ENCODE measurements at places on chromosomes 7 and 10.

DNA sequence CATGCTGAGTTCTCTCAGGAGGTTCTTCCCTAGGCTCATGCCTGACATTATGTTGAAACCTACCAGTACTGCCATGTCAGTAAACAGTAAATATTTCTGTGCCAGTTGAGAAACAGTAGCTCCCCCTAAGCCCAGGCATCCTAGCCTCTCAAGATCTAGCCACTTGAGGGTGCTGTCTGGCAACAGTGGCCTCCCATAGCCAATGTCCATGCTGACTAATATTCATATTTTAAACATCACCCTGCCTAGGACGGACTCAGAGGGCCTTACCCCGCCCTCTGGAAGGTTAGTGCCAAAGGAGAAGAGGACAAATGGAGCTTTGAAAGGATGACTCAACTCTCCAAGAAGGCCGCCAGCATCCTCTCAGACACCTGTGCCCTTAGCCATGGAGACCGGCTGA is 7.7 kb downstream of the ACSM6 start:
- DNase-seq, result no peak

DNA sequence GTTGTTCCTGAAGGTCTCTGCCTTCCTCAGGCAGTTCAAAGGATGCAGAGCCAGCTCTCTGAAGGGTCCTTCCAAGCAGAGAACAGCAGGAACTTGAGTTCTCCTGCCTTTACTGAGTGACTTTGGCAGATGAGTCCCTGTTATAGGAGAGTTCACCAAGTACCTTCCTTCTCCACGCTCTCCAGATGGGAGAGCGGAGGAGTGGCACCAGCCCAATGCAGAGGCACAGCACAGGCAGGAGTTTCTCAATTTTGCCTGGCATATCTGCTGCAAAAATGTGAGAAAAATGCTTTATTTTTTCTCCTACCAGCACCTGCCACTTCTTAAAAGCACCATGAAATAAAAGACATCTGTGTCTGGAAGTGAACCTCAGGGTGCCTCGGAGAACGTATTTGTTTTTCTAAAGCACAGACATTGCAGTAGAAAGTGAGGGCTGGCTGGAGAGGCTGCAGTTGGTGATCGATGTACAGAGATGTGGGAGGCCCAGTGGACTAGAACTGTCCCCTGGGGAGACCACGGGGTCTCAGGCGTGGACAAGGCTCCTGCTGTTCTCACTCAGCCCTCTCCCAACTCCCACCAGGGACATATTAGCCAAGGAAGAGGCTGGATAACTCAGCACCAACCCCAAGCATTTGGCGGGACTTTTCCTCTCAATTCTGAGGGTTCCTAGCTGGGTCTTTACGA is 174.5 kb downstream of the WDR37 start:
- DNase-seq, result no peak

GRCh38 chr7:98222533-98223195 is 11.4 kb downstream of the BHLHA15 start:
- DNase-seq, result no peak

DNA sequence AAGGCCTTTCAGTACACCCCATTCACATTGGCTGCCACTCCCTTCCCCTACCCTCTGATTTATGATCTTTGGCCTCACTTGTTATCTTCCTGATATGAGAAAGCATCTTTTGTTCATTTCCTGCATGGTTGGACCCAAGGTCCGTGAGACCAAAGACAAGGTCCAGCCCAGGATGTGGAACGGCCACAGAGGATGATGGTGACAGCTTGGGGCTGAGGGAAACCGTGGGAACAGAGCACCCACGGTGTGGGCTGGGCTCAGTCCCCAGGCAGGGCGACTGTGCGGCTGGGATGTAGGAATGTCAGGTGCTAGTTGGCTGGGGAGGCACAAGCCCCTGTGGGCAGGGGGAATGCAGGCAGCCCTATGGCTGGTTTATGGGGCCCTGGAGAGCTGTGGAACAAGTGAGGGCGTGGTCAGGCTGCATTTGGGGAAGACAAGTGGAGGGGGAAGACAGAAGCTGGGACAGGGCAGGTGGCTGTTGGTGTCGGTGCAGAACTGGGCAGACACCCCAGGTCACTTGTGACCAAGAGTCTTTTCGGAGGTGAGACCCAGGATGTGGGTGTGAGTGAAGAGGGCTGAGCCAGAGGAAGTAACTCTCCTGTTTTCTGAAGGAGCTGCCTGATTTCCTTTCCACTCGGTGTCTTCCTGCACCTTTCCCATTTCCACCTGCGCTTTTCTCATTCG is 51.7 kb upstream of the IGFBP3 start:
- no peak for DNase-seq

DNA sequence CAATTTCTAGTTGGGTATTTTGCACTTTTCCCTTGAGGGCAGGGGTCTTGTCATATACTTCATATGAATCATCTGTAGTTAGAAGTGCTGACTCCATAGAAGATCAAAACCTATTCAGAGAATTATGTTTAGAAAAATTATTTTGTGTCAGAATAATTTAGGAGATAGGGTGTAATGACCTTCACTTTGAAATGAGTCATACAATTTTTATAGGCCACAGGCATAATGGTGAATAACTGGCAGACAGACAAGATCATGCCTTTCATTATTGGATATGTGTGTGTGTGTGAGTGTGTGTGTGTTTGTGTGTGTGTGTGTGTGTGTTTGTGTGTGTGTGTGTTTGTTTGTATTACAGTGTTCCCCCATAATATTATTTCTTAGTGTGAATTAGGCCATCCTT is 523.0 kb downstream of the ANKRD7 start:
- DNase-seq, result no peak

GRCh38 chr10:129785536-129785981 is 178.5 kb downstream of the EBF3 start:
- no peak for DNase-seq

GRCh38 chr7:45459476-45459875 is 114.7 kb upstream of the ADCY1 start:
- DNase-seq, result no peak

DNA sequence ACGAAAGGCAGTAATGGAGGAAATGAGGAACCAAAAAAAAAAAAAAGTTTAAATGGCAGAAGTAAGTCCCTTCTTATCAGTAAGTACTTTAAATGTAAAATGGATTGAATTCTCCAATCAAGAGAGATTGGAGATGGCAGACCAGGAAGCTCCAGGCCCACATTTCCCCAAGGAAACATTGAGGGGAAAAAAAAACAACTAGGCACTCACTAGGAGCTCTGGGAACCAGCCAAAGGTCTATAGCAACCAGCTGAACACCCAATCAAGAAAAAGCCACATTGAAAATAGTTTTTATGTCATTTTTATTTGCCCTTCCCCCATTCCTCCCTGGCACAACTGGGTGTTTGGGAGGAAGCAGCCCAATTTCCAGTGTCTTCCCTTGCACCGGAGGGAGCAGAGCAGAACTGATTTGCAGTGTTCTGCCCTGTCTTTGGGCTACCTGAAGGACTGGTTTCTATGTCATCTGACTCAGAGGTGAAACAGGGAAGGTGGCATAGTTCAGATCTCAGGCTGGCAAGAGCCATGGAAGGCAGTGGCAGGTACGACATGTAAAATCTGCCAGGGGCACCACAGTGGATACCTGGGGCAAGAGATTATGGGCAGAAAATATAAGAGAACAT is 121.9 kb downstream of the SMURF1 start:
- no peak for DNase-seq

DNA sequence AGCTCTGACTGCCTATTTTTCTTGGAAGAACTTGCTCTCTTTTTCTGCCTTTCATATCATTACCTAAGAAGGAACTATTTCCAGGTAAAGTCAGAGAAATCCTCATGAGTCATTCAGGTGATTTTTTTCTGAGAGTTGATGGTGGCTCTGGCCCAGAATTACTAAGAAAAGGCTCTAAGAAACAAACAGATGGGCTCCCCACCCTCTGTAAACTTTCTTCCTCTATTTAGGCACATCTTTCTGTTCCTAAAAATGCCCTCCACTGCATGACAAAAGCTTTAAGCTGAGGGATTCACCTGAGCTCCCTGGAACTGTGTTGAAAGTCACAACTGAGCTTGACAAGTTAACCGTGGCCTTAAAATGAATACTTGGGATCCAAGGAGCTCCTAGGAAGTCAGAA is 1.6 kb downstream of the OLAH start:
- no peak for DNase-seq

DNA sequence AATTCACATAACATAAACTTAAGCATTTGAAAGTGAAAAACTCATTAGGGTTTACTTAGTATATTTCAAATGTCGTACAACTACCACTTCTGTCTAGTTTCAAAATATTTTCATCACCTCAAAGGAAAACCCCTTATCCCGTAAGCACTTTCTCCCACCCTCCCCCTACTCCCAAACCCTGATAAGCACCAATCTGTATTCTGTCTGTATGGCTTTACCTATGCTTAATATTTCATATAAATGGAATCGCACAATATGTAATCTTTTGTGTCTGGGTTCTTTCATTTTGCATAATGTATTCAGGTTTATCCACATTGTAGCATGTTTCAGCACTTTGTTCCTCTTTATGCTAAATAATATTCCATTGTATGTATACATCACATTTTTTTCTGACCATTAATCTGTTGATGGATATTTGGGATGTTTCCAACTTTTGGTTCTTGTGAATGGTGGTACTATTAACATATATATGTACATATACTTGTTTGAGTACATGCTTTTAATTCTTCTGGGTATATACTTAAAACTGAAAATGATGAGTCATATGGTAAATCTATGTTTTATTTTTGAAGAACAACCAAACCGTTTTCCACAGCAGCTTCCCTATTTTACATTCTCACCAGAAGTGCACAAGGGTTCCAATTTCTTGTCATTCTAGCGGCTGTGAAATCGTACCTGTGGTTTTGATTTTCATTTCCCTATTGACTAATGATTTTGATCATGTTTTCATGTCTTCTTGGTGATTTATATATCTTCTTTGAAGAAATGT is 6.2 kb upstream of the STARD3NL start:
- no peak for DNase-seq

GRCh38 chr10:22536620-22537019 is 177.8 kb downstream of the PIP4K2A start:
- no peak for DNase-seq

DNA sequence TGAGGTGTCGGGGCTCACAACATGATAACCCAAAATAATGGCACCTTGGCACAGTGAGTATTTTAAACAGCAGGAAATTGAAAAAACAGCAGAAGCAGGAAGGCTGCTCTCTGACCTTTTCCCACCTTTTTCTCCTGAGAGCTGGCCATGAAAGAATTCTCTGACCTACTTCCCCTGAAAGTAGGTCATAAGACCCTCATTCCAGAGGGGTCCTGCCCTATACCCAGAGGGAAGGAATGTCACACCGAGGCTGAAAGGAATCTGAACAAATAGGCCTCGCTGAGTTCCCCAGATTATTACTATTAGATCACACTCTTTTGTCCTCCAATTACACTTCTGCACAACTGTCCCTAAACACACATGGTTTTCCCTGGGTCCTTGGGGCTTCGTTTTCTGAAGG is 18.8 kb downstream of the CPVL start:
- no peak for DNase-seq

GRCh38 chr7:102155821-102156441 is 130.7 kb upstream of the SH2B2 start:
- DNase-seq, result no peak

- DNase-seq, result peak; percentile 18
These were observed 86.5 kb upstream of the NMT2 start for GRCh38 chr10:15254808-15255648.

DNA sequence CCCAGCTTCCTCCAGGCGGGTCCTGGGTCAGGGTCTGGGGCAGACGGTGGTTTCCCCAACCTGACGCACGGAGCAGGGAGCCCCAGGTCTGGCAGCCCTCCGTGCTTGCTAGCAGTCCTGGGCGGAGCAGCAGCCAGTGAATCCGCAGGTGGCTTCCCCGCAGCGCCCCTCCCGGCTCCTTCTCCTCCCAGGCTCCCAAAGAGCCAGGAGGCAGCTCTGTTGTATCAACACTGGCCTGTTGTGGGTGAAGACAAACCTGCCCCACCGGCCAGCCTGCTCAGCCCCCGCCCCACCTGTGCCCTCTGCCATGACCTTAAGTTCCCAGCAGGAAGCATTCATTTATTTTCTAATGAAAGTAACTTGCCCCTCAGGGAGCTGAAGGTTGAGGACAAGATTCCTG is 24.0 kb upstream of the TMEM213 start:
- DNase-seq, result no peak

DNA sequence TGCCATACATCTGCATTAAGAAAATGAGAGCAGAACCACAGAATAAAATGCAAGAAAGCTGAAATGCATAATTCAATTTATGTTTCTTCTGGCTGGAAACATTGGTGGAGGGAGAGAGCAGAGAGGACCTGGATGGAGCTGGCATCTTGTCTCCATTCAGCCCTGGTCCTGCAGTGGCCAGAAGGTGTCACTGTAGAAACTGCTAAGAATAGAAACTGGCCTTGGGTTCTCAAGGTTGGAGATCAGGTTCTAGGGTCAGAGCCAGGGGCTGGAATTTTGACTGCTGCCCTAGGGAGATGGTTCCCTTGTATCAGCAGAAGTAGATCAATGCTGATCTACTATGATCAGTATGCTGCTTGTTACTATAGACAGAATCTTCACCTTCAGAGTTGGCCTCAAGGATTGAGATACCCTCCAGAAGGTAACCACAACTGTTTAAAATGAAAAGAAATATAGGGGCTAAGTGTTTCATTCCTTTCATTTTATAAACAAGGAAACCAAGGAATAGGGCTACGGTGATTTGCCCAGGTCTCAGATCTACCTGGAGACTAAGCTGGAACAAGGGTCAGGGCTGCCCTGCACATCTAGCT is 13.1 kb downstream of the TAS2R41 start:
- no peak for DNase-seq

DNA sequence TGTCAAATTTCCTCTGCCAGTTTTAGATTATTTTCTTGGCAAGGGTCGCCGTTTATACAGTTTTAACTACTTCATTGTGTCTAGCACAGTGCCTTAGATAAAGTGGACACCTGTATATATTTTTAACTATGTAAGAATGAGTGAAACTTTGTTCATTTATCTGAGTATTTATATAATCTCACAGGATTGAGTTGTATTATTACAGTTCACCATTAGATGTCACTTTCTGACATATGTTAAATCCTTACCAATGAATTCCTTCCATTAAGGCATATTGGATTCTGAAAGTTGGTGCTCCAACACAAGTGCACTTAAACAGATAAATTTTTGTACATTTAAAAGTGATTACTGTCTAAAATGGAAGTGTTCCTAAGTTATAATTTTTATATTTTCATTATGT is 43.0 kb downstream of the ZMYND11 start:
- no peak for DNase-seq

DNA sequence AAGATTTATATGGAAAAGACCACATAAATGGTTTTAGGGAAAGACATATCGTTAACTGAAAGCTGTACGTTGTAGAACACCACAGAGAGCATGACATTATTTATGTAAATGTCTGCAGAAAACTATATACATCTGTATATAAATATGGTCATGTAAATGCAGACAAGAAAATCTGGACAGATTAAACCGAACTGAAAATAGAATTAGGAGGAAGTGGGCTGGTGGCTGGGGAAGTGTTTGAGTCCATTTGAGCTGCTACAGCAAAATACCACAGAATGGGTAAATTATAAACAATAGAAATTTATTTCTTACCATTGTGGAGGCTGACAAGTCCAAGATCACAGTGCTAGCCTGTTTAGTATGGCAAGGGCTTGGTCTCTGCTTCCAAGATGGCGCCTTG is 56.3 kb upstream of the USP6NL start:
- DNase-seq, result no peak

GRCh38 chr7:22093001-22093400 is 147.3 kb upstream of the CDCA7L start:
- DNase-seq, result no peak

- no peak for DNase-seq
These were observed 121.4 kb downstream of the TRIL start for GRCh38 chr7:28836716-28837115.

Data from stimulated activated naive CD8-positive, alpha-beta T cell treated with anti-CD3 and anti-CD28 coated beads, Interleukin-15, Interleukin-2, amounts not matched to agents 100 U/mL and 50 U/mL, for 24 hours (primary cell).